ENCODE measurements at places on chromosomes 12 and 14.

GRCh38 chr14:32677129-32677780 is 261.4 kb upstream of the NPAS3 start:
- DNase-seq, result no peak

- no peak for DNase-seq
Measured at GRCh38 chr14:103718572-103718971, 3.0 kb downstream of the ZFYVE21 start.

DNA sequence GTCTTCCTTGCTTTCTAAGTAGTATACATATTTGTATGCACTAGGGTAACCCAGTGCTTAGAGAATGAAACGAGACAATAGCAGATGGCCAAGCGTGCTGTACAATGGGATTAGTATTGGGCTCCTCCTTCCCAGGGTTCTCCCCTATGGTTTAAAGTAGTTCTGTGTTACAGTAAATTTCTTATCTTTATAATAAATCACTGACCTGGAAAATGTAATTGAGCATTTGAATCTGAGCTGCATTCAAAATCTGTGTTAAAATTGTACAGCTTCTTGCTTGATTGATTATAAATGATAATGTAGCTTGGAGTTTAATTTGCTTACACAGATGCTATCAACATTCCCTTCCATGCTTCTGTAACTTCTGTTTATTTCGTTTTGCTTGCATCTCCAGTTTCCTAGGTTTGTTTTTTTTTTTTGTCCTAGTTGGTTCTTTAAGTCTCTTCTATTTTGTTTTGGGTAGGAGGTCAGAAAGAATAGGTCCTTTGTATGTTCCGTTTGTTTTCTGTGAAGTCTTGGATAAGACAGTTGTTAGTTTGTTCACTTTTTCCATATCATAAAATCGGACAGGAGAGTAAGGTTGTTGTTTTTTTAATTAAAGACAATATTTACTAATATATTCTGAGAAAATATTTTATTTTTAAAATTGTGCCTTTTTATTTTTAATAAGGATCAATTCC is 171.2 kb downstream of the ERC1 start:
- no peak for DNase-seq

GRCh38 chr12:79295572-79295971 is 395.2 kb downstream of the PAWR start:
- DNase-seq, result no peak

GRCh38 chr12:15848606-15849005 is 33.6 kb upstream of the STRAP start:
- no peak for DNase-seq

GRCh38 chr14:77310026-77310425 is 10.7 kb downstream of the POMT2 start:
- no peak for DNase-seq

GRCh38 chr12:69068448-69068847 is 135.5 kb upstream of the CPM start:
- peak; percentile 67 for DNase-seq

DNA sequence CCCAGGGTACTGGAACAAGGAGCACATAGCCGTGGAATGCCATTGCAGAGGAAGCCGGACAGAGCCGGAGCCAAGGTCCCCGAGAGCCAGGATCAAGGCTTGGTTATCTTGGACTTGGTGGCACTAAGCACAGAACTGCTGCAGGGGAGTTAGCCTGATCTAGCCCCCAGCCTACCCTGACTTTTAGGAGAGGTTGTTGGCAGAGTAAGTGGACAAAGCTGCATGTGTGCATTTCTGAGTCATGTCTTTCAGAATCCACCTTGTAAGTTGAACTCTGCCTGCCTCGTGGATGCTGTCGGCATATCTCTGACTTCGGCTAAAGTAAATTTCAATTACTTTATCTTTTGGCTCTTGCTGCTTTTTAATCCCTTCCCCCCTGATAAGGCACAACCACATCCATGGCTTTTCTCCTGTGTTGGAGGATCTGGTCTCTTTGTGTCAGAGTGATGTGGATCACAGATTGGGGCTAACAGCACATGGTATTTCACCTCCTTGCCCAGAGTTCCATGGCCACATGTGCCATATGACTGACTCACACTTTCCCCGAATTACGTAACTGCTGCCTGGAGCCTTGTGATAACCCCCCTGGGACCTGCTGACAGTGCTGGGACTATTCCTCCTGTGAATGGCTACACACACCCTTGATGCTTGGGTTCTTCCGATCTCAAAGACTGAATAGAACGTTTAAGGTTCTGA is 240.3 kb downstream of the EMP1 start:
- DNase-seq, result peak; percentile 10

DNA sequence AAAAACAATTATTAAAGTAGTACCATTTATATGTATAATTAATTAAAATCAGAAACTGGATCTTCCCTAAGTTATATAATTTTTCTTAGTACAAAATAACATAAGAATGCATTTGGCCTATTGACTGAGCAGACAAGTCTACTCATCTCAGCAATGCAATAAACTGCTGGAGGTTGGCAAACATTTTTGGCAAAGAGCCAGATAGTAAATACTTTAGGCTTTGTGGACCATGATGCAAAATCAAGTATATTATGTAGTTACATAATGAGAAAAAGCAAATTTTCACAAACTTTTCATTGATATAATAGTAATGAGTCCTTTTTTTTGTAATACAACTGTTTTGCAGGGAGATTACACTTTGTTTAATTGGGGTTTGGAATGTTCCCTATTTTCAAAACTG is 30.9 kb downstream of the ERGIC2 start:
- peak; percentile 14 for DNase-seq

- peak; percentile 75 for DNase-seq
Measured at GRCh38 chr14:89408907-89409700, 7.9 kb downstream of the FOXN3 start.

DNA sequence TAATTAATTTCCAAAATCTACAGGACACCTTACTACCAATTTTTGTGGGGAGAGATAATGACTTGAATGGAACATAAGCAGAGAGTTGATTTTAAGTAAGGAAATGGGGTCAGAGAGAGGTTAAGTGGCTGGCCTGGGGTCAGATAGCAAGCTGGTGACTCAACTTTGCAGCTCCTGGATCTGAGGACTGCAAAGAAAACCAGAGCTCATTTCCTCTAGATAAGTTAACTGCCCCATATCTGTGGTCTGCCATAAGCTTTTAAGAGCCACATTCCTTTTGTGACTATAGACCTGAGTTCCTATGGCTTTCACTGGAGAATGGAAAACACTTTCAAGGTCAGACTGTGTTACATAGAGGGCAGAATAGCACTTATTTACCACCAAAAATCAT is 201.2 kb upstream of the PRICKLE1 start:
- DNase-seq, result peak; percentile 36

DNA sequence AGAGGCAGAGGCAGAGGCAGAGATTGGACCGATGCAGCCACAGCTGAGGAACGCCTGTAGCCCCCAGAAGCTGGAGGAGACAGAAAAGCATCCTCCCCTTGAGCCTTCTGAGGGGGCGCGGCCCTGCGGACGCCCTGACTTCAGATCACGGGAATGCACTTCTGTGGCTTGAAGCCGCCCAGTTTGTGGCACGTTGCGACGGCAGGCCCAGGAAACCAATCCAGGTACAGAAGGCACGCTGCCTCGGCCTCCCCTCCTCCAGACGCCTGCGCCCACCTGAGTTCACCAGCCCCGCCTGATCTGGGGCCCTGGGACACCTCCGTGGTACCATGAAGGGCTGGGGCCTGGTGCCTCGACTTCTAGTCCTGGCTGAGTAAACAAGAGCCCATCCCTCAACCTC is 82.0 kb downstream of the NCOR2 start:
- DNase-seq, result no peak

- peak; percentile 57 for DNase-seq
Measured at GRCh38 chr12:19299765-19300164, 139.5 kb upstream of the AEBP2 start.
